ENCODE measurements at places on chromosomes 1 and 21. TPM values are rescaled to one million over a fixed set of nuclear protein-coding genes. Genes with fewer than 3 reads are reported as not detected.

MYOG gene
- not detected for total RNA-seq

ANGPTL3 gene
- total RNA-seq, result not detected

OR10Z1 gene
- not detected for total RNA-seq

FAM177B gene
- not detected for total RNA-seq

KIAA0040 gene
- 6.8 TPM for total RNA-seq

GBP7 gene
- total RNA-seq, result not detected

C1orf167 gene
- not detected for total RNA-seq

LAMB3 gene
- 1,978 TPM for total RNA-seq

PTCH2 gene
- total RNA-seq, result 0.14 TPM

LIN28A gene
- not detected for total RNA-seq

RNASEL gene
- total RNA-seq, result 11.4 TPM

KCNK2 gene
- not detected for total RNA-seq

CLDN14 gene
- not detected for total RNA-seq

NBPF4 gene
- total RNA-seq, result 0.14 TPM

HLX gene
- total RNA-seq, result not detected

RAB25 gene
- 48.7 TPM for total RNA-seq

HMCN1 gene
- 1.0 TPM for total RNA-seq

TRNP1 gene
- 10.7 TPM for total RNA-seq

NPL gene
- total RNA-seq, result 3.8 TPM

CFH gene
- total RNA-seq, result 53.4 TPM

TDRD10 gene
- total RNA-seq, result not detected

SPTA1 gene
- total RNA-seq, result not detected

Data from nasal cavity respiratory epithelium epithelial cell of viscerocranial mucosa (primary cell).